Esophagus squamous epithelium (tissue), 5 donors: ENCODE measurements at places on chromosomes 3 and 15.

GRCh38 chr15:37902126-37902525 is 32.3 kb upstream of the TMCO5A start:
- DNase-seq: no peak

- no peak for DNase-seq
These were observed 39.6 kb downstream of the GPR160 start for GRCh38 chr3:170077361-170077760.

GRCh38 chr3:191239407-191240031 is 40.5 kb downstream of the OSTN start:
- DNase-seq: no peak

- DNase-seq: no peak
These were observed 98.2 kb upstream of the AGTR1 start for GRCh38 chr3:148599481-148599880.

- no peak for DNase-seq
These were observed 23.5 kb downstream of the TPRG1 start for GRCh38 chr3:189195302-189195701.

DNA sequence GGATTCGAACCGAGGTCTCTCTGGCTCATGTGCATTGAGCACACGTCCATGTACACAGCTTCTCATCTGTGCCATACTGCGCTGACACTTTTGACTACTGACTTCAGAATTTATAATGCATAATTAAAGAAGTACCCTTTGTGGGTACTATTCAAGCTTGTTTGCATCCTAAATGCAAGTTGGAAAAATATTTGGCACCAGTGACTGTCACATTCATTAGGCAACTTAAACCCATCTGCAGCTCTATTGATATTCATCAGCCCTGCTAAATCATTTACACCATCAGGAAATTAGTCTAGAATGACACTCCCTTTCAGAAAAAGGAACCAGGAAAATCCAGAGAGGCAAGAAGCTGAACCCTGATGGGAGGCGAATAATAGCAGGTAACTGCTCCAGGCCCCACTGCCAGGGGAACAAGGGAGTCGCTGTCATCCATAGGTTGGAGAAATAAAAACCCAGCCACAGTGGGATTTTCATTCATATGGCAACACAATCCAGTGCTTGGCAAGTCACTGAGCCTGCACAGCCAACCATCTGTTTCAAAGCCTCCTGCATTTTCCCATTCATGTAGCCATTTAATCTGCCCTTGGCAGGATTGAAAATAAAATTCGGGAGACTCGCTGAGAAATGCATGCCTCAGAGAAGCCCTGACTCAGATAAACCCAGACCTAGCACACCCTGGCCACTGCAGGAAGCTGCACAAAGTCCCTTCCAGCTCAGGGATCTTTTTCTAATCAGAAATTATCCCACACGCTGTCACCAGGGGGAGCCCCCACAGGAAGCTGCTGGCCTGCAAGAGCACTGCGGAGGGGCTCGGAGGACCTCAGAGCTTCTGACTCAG is 103.0 kb upstream of the VEPH1 start:
- DNase-seq: no peak

GRCh38 chr3:46564190-46565021 is 1.7 kb downstream of the LRRC2 start:
- no peak for DNase-seq

GRCh38 chr3:104291437-104291851 is 1075.3 kb upstream of the ALCAM start:
- no peak for DNase-seq

GRCh38 chr3:1318296-1319005 is 225.6 kb downstream of the CNTN6 start:
- no peak for DNase-seq

GRCh38 chr3:9448071-9448470 is 50.7 kb downstream of the SETD5 start:
- no peak for DNase-seq

GRCh38 chr3:55591888-55592287 is 104.8 kb upstream of the WNT5A start:
- no peak for DNase-seq

- no peak for DNase-seq
These were observed 48.2 kb upstream of the MUC4 start for GRCh38 chr3:195859846-195860411.

GRCh38 chr3:189058071-189058470 is 113.7 kb upstream of the TPRG1 start:
- DNase-seq: no peak

- DNase-seq: no peak
These were observed 14.4 kb downstream of the TMOD2 start for GRCh38 chr15:51765751-51766150.

DNA sequence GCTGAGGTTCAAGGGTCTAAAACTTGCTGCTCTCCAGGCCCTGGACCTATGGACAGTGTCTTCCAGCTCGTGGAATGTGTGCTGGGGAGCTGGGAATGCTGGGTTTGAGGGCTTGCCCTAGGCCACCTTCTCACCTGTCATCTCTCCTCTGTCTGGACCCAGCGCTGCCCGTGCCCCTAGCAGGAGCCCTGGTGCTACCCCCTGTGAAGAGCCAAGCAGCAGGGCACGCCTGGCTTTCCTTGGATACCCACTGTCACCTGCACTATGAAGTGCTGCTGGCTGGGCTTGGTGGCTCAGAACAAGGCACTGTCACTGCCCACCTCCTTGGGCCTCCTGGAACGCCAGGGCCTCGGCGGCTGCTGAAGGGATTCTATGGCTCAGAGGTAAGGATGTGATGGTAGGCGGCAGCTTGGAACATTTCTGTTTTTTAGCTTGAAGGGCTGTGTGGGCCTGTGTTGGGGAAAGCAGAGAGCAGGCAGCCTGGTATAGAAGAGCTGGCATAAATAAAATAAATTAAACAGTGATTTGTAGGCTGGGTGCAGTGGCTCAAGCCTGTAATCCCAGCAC is 5.1 kb downstream of the CHRD start:
- no peak for DNase-seq

DNA sequence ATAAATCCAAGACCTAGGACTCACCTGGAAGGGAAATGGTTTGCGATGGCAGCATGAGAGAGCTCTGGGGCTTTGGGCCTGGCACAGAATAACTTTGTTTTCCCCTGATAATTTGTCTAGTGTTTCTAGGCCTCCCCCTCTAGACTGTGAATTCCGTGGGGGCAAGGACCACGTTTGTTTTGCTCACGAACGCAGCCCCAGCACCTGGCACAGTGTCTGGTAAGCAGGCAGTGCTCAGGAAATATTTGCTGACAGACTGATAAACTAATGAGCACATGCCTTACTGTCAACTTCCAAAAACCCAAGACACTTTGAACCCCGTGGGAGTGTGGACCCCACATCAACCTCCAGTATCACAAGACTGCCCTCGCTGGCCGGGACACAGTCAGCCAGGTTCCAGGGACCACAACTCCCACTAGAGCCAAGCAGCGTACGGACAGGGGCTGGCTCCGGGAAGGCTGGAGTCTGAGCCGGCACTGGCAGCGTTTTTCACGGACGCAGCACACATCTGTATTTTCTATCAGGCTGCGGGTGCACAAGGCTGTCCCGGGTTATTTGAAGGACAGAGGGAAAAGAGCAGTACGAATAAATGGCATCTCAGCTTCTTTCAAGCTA is 146.5 kb downstream of the XXYLT1 start:
- no peak for DNase-seq

DNA sequence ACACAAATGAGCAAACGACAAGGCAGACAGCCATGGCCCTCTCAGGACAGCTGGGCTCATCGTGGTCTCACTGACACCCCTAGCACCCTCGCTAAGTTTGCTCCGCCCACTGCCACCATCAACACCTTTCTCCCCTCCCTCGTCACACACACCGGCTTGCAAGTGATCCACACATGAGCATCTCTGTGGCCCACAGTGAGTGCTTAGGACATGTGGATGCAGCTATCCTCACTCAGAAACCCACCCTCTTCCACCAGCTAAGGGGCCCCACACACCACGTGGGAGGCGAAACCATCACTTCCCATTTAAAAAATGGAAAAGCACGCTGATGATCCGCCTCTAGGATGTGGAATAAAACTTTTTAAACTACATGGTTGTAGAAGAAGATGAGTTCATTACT is 105.6 kb downstream of the OCA2 start:
- DNase-seq: no peak

DNA sequence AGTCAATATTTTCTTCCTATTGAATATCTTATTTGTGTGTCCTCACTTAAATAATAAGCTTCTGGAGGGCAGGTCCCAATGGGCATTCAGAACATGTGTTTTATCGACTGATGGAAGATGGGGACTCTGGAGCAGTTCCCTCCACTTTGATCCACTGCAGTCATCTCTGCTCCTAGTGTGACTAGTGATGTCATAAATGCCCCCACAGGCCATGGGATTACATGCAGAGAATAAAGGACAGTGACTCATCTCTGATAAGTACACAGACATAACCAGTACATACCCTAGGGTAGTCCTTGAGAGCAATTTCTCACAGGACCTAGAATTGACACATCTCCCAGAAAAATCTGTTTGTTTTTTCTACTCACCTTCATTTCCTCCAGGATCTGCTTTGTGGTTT is 49.4 kb upstream of the FMN1 start:
- DNase-seq: no peak

- no peak for DNase-seq
These were observed 5.2 kb upstream of the CLK3 start for GRCh38 chr15:74610302-74610951.
